ENCODE measurements at places on chromosomes 7 and 10.

DNA sequence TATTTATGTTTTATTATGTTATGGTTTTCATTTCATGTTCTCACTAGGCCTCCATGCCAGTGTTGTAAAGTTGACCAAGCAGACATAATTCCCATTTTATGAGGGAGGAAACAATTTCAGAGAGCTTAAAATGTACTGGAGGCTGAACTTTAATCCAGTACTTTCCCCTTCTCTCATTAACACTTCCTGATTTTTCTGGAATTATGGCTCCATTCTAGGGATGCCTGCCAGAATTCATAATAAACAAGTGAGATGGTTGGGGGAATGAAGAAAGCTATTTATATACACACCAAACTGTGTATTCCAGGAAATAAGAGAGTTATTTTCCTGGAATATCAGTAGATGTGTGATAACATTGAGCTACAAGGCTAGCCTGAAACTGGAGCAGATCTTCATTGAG, 6.9 kb downstream of the TMEM236 start:
- no peak for DNase-seq

DNA sequence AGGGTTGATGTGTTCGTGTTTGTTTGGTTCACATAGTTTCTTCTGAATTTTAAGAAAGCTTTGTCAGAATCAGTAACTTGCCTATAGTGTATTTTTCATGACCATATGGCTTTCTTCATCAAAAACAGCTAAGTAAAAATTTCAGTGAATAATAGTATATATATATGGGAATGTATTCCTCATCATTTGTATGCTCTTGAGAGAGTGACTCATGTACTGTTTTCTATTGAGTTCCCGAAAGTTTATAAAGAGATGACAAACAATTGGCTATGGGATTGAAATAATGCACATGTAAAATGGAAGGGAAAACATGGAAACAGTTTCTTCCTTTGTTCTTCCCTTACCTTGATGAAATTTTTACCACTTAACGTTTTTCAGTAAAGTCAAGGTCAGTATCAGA, 56.4 kb downstream of the KAT6B start:
- DNase-seq = no peak

- no peak for DNase-seq
Observed at GRCh38 chr10:118504467-118505205, 90.8 kb downstream of the PRLHR start.

DNA sequence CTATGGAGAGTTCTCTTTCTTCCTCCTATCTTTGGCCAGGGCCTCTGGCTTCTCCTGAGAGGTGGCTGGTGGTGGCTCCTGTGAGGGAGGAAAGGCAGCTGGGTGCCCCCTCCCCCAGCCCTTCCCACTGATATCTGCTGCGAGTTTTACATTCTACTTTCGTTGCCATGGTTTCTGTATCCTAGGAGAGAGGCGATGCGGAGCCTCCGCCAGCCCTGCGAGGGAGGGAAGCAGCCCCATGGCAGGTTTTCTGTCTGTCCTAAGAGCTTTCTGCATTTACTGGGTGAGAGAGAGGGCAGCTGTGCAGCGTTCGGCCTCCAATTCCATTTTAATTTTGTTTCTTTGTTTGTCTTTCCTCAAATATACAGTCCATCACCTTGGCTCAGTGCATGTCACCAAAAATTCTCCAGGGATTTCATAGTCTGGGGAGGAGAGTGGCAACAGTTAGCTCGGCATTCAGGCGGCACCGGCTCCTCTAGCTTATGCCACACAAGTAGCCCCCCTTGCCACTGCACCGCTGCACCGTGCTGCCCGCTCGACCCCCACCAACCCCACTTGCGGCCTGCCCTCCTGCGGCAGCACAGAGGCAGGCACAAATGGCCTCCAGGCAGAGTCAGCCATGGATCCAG, 20.4 kb downstream of the DNAJB12 start:
- no peak for DNase-seq

- DNase-seq = no peak
Observed at GRCh38 chr10:6953271-6953801, 373.3 kb upstream of the PRKCQ start.

GRCh38 chr10:65950075-65950474, 975.8 kb upstream of the LRRTM3 start:
- no peak for DNase-seq

DNA sequence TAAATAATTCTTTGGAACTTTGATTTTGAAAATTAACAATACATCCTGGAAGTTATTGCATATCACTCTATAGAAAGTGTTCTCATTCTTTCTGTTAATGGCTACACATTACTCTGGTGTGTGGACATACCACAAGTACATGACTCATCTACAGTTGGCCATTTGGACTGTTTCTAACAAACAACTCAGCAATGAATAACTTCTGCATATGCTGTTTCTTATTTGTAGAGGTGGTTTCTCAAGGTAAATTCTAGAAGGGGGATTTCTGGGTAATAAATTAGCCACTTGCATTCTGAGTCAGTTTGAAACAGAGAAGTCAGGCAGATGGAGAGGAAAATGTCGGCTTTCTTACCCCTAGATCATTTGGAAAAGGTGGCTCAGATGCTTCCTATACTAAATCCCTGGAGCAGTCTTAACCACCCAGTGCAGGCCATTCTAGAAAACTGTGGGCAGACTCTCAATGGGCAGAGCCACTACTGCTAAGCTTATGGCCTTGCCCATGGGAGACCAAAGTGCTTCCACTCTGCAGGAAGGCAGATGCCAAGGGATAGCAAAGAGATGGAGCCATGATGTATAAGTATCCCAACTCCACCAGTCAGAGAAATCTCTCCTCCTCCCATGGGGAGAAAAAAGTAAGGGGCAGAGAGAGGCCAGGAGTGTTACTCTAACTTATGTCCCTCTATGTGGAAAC, 194.0 kb upstream of the PLPP4 start:
- no peak for DNase-seq

GRCh38 chr7:148287538-148287937, 303.0 kb upstream of the C7orf33 start:
- DNase-seq = no peak

GRCh38 chr7:127807340-127807739, 155.3 kb downstream of the SND1 start:
- no peak for DNase-seq

DNA sequence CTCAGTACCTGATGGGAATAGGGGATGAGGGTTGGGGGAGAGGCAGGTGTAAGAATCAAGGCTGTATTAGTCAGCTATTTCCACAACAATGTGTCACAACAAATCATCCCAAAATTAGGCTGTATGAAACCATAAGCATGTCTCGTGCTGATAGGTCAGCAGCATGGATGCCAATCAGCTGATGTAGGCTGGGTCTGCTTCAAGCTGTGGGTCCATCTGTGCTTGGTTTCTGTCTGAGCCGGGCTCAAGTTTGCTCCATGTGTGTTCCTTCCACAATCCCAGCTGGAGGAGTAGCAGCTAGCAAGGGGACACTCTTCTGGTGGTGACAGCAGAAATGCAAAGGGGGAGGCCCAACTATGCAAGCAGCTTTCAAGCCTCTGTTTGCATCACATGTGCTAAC, 97.9 kb upstream of the ZNF746 start:
- no peak for DNase-seq

- no peak for DNase-seq
Observed at GRCh38 chr7:3307435-3307834, 6.4 kb downstream of the SDK1 start.

GRCh38 chr10:117334926-117335325, 40.3 kb downstream of the PDZD8 start:
- no peak for DNase-seq

- DNase-seq = no peak
Observed at GRCh38 chr7:69654849-69655707, 56.8 kb downstream of the AUTS2 start.

DNA sequence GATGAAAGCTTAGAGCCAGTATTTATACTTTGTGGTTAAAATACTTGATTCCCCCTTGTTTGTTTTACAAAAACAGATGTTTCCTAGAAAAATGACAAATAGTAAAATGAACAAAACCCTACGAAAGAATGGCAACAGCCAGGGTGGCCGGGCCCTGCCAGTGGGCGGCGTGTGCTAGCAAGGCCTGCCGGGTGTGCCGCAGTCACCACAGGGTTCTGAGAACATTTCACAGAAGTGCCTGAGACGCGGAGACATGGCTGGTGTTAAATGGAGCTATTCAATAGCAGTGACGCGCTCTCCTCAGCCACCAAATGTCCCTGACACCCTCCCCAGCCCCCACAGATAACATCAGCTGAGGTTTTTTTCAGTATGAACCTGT, 14.5 kb downstream of the GPR146 start:
- no peak for DNase-seq

DNA sequence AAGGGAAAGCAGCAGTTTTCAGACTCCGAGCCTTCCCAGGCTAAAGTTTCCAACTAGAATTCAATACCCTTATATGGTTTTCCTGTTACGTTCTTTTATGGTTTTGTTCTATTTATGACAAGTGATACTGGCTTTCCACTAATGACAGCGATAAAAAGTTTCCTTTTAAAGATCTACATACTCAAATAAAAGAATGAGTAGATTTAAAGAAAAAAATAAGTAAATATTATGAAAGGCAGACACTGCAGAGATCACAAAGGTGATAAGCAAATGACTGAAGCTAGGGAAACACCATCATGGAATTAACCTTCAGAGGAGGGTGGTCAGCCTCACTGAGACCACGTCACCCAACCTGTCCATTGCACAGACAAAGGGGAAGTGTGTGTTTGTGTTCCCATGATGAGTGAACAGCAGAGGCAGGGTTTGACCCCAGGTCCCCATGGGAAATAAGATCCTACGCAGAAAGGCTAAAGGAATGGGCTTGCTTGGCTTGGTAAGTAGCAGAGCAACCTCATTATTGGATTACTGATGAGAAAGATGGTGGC, 4.0 kb downstream of the VSIR start:
- no peak for DNase-seq

GRCh38 chr10:1434202-1434601, 303.1 kb downstream of the ADARB2 start:
- DNase-seq = no peak

DNA sequence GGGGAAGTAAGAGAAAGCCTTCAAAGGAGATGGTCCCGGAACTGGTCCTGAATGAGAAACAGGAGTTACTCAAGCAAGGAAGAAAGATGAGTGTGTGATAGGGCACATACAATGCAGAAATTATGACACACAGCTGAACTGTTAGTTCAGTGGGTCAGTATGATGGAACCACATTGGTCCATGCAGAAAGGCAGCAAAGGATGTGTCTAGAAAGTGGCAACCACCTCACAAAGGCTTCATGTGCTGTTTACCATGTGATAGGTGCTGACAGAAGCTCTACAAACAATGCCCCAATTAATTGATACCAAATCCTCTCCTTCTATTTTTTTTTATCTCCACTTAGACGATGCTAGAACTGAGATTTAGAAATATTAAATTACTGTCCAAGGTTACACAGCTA, 258.3 kb downstream of the RELN start:
- no peak for DNase-seq

- DNase-seq = no peak
Observed at GRCh38 chr10:124336186-124336585, 82.5 kb downstream of the OAT start.

- DNase-seq = no peak
Observed at GRCh38 chr7:90266808-90267207, 21.8 kb downstream of the CFAP69 start.

GRCh38 chr10:24858288-24859270, 93.8 kb downstream of the PRTFDC1 start:
- no peak for DNase-seq

- DNase-seq = no peak
Observed at GRCh38 chr10:107873007-107873406, 708.5 kb upstream of the SORCS1 start.

DNA sequence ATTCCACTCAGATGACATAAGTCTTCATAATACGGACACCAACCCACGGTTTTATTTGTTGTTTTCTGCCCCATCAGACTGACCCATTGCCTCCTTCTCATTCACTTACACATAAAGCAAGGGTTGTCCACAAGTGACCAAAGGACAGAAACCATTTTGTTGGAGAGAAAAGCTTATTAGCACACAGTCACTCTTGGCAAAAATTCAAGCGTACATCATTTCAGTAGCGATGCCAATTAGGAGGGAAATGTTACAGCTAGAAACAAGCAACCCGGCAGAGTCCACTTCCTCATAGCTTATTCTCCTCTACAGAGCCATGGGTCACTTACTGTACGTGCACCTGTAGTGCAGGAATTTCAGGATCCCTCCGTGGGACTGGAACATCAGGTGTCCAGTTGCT, 23.0 kb downstream of the ABLIM1 start:
- DNase-seq = no peak

DNA sequence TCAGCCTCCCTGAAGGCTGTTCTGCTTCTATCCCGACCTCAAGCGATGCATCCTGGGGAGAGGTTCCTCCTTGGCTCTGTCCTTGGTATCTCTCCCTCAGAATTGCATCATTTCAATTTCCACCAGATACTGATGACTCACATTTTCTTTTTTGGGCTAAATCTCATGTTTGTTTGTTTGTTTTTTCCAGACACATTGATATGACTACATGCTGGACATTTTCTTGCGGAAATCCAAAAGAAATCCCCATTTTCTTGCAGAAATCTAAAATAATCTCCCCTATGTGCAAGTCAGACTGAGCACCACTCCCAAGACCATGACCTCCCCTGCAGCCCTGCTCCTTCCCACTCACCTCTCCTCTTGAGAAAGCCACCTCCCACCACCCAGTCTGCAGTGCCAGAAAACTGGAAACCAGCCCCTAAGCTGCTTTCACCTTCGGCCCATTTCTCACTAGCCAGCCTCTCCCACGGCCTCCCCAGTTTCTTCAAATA, 260.2 kb upstream of the PRKCQ start:
- DNase-seq = no peak

- DNase-seq = no peak
Observed at GRCh38 chr7:71784180-71784579, 628.0 kb downstream of the CALN1 start.

GRCh38 chr10:125840955-125841354, 17.6 kb downstream of the BCCIP start:
- DNase-seq = no peak

DNA sequence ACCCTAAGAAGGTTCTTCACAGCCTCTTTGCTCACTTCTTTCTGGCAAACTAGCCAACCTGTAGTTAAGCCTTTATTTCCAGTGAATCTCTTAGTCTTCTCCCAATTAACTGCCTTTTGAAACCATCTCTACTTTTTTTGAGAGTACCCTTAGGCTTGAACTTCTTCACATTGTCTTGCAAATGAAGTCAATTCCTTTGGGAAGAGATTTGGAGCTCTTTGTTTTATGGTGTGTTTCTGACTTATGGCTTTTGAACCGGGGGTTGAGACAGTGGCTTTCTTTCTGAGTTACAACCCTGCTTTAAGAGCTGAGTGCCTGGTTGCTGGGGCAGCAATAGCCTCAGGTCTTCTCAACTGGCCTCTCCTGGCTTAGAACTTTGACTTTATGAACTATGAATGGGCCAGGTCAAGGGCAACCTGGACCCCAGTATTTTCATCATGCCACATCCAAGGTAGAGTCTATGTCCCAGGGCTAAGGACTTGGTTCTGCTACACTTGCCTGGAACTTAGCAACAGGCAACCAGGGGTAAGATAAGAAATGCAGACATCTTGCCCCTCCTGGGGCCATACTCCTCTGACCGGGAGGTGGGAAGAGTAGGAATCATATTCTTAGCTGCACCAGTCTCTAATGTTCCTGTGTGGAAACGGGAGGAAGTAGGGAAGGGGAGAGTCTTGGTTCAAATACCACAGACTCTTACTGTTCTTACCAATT, 53.0 kb downstream of the SP4 start:
- no peak for DNase-seq

All from activated CD4-positive, CD25-positive, alpha-beta regulatory T cell treated with anti-CD3 and anti-CD28 coated beads, Interleukin-2, amount 50 U/mL, for 72 hours (primary cell).